ENCODE measurements at places on chromosomes 16 and 17.

GRCh38 chr17:80191192-80191591, 21.4 kb downstream of the CARD14 start:
- DNase-seq = no peak

- DNase-seq = no peak
These were observed 442.3 kb upstream of the MON1B start for GRCh38 chr16:76748461-76749348.

- DNase-seq = no peak
These were observed 14.2 kb upstream of the C17orf78 start for GRCh38 chr17:37361543-37361942.

GRCh38 chr17:21157586-21158370, 31.0 kb downstream of the DHRS7B start:
- no peak for DNase-seq

DNA sequence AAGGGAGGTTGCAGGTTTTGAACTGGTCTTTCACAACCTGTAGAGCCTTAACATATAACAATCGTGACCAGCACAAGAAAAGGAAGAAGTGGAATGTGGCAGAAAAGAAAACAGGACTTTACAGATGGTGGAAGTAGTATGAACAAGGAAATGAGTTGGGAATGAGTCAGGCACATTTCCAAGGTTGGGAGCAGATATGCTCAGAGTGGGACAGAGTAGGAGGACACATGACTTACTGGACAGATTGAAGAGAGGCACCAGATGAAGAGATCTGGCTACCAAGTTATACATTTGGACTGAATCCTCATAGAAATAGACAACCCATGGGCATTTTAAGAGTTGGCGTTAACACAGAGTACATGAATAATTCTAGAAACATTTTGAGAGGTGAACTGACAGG, 95.3 kb downstream of the ZNF18 start:
- DNase-seq = no peak

DNA sequence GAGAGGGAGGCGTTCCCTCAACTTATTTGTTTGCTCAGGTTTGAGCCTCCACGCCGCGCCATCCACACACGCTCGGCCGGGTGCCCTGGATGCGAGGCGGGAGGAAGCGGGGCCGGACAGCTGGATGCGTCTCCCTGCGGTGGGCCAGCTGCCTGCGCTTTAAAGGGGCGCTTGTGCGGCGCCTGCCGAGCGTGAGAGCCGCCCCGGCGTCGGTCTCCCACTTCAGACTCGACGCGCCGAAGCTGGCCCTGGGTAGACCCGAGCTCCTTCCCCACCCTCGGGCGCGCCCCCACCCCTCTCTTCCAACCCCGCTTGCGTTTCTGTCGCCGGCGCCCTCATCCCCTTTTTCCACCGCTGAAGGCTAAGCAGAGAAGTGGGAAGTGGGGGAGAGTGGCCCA, 527 bp upstream of the CHAD start:
- DNase-seq = no peak

DNA sequence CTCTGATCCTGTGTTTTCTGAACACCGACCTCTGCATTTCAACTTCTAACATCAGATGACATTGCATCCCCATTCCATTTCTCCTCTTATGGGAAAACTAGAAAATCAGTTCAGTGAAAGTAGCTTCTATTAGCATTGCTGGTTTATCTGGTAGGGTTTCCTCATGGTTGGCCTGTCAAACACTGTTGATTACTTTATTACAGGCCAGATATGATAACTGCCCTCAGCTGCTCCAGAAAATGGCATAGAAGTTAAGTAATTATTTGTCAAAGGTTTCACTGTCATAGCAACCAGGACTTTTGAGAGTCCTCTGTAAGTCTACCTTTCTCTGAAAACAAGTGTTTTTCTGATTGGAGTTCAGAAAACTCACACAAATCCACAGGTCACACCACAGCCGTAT, 3.0 kb downstream of the GFOD2 start:
- no peak for DNase-seq

DNA sequence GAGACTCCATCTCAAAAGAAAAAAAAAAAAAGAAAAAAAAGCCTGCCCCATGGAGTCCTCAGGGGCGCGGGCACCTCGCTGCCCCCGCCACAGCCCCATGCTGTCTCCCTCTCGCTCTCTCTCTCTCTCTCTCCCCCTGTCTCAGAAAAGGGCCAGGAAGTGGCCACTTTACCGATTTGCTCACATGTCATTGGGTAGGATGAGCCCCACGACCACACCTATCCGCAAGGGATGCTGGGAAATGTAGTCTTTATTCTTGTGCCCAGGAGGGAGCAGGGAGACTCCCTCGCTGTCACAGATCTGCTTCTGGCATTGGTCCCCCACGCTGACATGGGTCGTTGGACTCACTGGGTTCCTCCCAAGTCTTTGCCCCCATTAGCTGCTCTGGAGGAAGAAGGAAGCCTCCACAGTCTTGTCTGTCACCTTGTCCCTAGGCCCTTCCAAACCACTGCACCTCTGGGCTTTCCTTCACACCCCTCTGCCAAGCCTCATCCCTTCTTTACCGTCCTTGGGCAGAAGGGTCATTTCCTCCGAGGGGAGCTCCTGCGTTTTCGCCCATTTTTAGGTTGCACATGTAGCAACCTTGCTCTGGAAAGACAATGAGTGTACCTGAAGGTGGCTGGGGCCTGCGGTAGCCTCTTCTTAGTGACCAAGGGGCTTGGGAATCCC, 6.9 kb upstream of the GJD3 start:
- peak; percentile 51 for DNase-seq

GRCh38 chr17:58313815-58314705, 14.5 kb downstream of the TSPOAP1 start:
- DNase-seq = no peak

DNA sequence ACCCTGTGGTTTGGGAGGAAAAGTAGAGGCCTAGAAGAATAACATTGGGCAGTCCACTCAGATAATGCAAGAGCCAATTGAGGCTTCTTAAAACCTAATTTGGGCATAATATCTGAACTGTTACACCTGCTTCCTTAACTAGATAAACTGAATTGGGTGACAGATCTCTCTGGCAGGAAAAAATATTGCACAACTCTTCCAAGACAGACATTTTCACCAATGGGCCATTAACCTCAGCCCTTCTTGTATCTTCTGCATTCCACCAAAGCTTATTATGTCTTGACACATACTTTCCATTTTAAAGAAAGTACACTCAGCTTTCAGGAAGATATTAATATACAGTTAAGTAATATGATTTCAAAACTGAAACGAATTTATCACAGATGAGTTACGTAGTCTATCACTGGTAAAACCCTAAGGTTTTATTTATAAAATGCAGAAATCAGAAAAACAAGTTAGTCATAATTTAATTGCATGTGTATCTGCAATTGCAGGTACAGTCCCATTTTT, 79.9 kb upstream of the MON1B start:
- DNase-seq = no peak

GRCh38 chr16:81787659-81788058, 8.6 kb downstream of the PLCG2 start:
- no peak for DNase-seq

DNA sequence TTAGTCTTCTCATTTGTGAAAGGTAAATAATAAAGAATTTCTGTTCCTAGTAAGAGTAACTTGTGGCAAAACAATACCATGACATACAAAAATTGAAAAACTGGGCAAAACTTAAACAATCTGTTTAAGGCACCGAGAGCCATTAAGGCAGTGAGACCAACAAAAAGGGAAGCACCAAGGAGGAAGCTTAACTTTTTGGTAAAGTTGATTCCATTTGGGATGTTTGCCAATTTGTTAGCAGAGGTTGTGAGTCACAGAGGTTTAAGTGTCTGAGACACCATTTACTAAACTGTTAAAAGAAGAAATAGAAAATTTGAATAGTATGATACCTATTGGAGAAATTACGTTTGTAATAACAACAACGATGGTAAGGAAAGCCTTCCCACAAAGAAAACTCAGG, 4.9 kb downstream of the SLC35G3 start:
- no peak for DNase-seq

GRCh38 chr16:17828012-17828411, 357.3 kb upstream of the XYLT1 start:
- no peak for DNase-seq

DNA sequence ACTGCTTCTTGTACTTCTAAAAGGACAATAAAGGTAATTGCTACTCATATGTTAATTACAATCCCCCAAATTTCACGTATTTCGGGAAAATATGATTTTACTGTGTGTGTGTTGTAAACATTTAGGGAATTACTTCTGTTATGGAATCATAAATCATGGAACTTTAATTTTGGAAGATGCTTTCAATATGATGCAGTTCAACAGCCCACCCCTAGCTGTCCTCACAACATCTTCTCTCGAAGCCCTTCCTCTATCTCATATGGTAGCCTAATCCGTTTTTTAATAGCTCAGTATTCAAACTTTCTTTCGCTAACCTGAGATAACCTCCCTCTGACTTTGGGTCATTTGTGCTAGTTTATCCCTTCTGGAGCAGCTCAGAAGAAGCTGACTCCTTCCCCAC, 78.4 kb downstream of the ANKFN1 start:
- no peak for DNase-seq

- no peak for DNase-seq
These were observed 2.4 kb downstream of the CCL18 start for GRCh38 chr17:36066365-36066985.

GRCh38 chr16:74186561-74186971, 110.0 kb upstream of the PSMD7 start:
- no peak for DNase-seq

GRCh38 chr16:59848296-59848695, 1114.2 kb upstream of the GOT2 start:
- no peak for DNase-seq

DNA sequence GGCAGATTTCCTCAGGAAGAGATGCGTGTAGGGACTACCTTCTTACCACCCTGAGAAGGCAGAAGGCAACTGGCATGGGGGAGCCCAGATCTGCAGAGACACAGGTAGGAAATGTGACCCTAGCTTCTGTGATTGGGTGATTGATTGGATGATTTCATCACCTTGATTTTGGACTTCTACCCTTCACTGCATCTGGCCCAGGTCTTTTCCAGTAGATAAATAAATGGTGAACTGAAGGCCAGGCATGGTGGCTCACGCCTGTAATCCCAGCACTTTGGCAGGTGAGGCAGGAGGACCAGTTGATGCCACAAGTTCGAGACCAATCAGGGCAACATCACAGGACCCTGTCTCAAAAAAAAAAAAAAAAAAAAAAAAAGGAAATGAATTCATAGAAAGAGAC, 14.7 kb upstream of the SMURF2 start:
- DNase-seq = no peak

- DNase-seq = no peak
These were observed at the start of gene HS3ST6 for GRCh38 chr16:1918351-1919326. Gene HS3ST6 (minus strand): TSS chr16:1918415. CDS start chr16:1918323, 92 bp downstream.

DNA sequence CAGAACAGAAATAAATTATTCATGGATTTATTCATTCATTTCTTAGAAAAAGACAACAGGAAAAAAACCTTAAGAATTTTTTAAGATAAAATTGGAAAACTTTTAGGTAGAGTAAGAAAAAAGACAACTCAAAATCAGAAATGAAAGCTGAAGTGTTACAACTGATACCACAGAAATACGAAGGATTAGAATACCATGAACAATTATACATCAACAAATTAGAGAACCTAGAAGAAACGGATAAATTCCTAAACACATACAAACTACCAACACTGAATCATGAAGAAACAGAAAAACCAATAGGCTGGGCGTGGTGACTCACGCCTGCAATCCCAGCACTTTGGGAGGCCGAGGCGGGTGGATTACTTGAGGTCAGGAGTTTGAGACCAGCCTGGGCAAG, 27.8 kb downstream of the CTRB2 start:
- no peak for DNase-seq

DNA sequence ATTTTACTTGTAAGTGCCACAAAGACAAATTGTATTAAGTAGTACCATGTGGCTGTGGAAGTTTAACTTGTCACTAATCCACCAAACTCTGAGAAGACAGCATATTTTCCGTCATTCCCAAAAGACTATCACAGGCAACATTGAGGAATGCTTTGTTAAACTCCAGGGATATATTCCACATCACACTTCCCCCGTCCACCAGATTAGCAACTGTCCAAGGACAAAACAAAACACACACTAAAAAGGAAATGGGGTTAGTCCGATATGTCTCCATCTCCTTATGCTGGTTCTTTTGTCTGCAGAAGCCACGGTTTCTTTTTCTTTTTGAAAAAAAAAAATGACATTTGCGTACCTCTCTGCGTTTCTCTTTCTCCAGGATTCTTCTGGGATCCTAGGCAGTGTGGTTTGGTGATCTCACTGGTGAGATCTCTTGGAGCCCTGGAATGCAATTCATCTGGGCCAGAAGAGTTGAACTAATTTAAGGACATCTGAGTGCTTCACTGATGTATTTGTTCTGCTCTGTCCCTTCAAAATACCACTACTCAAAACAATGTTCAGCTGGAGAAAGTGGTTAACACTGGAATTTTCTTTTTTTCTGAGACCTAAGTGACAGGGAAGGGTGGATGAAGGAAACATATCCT, 40.6 kb downstream of the PRKCB start:
- DNase-seq = no peak

GRCh38 chr17:31392002-31392855, 754 bp downstream of the RAB11FIP4 start:
- peak; percentile 23 for DNase-seq

DNA sequence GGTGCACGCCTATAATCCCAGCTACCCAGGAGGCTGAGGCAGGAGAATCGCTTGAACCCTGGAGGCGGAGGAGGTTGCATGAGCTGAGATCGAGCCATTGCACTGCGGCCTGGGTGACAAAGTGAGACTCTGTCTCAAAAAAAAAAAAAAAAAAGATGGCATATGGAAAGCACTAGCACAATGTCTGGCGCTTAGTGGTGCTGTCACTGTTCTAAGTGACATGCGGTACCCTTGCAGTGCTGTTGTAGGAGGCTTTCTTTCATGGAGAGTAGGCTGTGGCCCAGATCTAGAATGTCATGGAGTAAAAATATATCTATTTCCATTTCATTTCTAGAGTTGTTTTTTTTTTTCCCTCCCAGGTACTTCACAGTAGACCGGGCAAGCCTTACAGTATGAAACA, 14.6 kb upstream of the METTL9 start:
- no peak for DNase-seq

GRCh38 chr16:55947366-55947765, 72.2 kb upstream of the CES5A start:
- no peak for DNase-seq

DNA sequence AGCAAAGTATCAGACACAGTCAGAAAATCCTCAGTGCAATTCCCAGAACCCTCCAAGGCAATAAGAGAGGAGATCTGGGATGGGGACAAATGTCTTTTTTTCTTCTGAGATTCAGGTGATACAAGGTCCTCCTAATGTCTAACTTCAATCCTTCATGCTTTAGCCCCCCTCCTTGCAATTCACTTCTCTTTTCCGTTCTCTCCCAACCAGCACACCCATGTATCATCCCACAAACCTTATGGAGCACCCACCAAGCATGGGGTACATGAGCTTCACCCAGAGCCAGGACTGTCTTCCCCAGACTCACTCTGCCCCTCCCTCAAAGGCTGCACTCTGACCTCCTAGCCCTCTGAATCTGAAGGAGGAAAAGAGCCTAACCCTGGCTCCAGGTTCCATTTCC, 10.1 kb downstream of the HDAC5 start:
- DNase-seq = no peak

DNA sequence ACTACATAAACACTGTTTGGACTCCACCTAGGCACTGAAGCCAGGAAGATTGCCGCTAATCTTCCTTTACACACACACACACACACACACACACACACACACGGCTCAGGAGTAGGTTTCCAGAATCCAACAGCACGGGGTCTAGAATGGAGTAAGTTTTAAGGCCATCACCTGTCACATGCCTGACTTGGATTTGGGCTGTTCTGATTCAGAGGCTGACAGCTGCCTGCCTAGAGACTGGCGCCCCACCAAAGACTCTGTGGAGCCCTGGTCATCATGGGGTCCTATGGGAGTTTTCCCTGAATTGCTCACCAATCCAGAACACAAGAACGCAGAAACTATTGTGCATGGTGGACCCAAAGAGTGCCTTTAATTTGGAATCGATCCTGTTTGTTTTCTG, 10.9 kb downstream of the CDRT4 start:
- DNase-seq = no peak

Data from stimulated activated CD8-positive, alpha-beta memory T cell treated with anti-CD3 and anti-CD28 coated beads, Interleukin-4, amount 100 ng/mL, for 48 hours (primary cell).